PC-3 (cell line): ENCODE measurements at places on chromosomes 13 and 19. TPM values are rescaled to one million over a fixed set of nuclear protein-coding genes. Genes with fewer than 3 reads are reported as not detected.
A peak's percentile ranks its signal among the peaks of the same experiment; 100 is the strongest.

C19orf73 gene
- 0.15 TPM in 1 of 2 replicates, not detected in the other for total RNA-seq

GRCh38 chr13:22839603-22840530, 340.9 kb upstream of the SGCG start:
- H3K27me3 ChIP-seq: no peaks in the 10 kb centered on the region
- no peak for DNase-seq
- H3K36me3 ChIP-seq: no peaks in the 10 kb centered on the region
- H3K27ac ChIP-seq: no peak overlapping the region
- H3K4me3 ChIP-seq: no peak overlapping the region
- no peaks in the 10 kb centered on the region for H3K4me1 ChIP-seq

ARHGEF1 gene
- 50.8 and 64.3 TPM in 2 replicates for total RNA-seq

DNA sequence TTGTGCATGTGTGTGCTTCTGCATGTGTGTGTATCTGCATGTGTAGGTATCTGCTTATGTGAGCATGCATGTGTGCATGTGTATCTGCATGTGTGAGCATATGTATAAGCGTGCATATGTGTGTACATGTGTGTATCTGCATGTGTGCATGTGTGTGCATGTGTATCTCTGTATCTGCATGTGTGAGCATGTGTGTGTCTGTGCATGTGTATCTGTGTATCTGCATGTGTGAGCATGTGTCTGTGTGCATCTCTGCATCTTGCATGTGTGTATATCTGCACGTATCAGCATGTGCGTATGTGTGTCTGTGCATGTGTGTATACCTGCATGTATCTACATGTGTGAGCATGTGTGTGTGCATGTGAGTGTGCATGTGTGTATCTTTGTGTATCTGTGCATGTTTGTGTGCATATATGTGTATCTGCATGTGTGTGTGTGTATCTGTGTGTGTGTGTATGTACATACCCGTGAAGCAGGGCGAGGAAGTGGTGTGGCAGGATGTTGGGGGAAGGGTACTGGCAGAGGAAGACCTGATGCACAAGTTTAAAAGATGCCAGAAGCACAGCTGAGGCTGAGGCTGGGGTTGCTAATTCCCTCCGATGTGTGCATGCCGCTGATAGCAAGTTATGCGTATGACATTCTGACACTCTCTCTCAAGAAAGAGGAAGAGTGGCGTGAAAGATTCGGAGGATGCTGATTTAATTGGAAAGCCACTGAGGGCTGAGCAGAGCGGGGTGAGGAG, 64.2 kb downstream of the TEX29 start:
- H3K4me1 ChIP-seq: no peaks in the 10 kb centered on the region
- DNase-seq: no peak
- H3K27me3 ChIP-seq: peaks cover 8% of the 10 kb centered on the region
- no peak overlapping the region for H3K27ac ChIP-seq
- H3K4me3 ChIP-seq: no peak overlapping the region

- H3K27ac ChIP-seq: no peak overlapping the region
- H3K4me1 ChIP-seq: no peaks in the 10 kb centered on the region
- no peaks in the 10 kb centered on the region for H3K36me3 ChIP-seq
- no peak overlapping the region for H3K4me3 ChIP-seq
- H3K27me3 ChIP-seq: no peaks in the 10 kb centered on the region
- no peak for DNase-seq
These were observed 249.9 kb upstream of the GPC6 start for GRCh38 chr13:92976657-92977056.

DNA sequence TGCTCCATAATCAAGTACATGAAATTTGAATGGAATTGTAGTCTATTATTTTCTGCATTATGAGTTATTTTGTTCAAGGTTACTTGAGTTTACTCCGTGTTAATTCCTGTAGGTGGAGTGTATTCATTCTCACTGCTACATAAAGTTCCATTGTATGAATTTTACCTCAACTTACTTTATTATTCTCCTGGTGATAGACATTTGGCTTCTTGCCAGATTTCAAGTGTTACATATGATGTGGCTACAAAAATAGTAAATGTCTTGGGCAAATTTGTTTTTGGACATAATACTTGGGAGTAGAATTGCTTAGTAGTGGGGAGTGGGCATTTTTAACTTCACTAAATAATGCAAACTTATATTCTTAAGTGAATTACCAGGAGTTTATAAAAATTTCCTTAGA, 328.9 kb downstream of the SHISA2 start:
- no peak overlapping the region for H3K27ac ChIP-seq
- H3K4me1 ChIP-seq: no peaks in the 10 kb centered on the region
- no peak for DNase-seq
- H3K36me3 ChIP-seq: no peaks in the 10 kb centered on the region
- H3K4me3 ChIP-seq: no peak overlapping the region

OR7A5 gene
- total RNA-seq: not detected in 2 replicates

- no peaks in the 10 kb centered on the region for H3K27me3 ChIP-seq
- no peak overlapping the region for H3K4me3 ChIP-seq
- peak; percentile 30 for DNase-seq
- no peak overlapping the region for H3K27ac ChIP-seq
- H3K36me3 ChIP-seq: no peaks in the 10 kb centered on the region
These were observed 706.4 kb upstream of the SLC10A2 start for GRCh38 chr13:103772576-103772975.

GRCh38 chr19:36101550-36102327, 9.2 kb upstream of the OVOL3 start:
- H3K36me3 ChIP-seq: peaks cover 5% of the 10 kb centered on the region; the same call in 1 of the 2 replicates
- peaks cover 11% of the 10 kb centered on the region for H3K4me1 ChIP-seq
- DNase-seq: no peak
- H3K4me3 ChIP-seq: no peak overlapping the region

DNA sequence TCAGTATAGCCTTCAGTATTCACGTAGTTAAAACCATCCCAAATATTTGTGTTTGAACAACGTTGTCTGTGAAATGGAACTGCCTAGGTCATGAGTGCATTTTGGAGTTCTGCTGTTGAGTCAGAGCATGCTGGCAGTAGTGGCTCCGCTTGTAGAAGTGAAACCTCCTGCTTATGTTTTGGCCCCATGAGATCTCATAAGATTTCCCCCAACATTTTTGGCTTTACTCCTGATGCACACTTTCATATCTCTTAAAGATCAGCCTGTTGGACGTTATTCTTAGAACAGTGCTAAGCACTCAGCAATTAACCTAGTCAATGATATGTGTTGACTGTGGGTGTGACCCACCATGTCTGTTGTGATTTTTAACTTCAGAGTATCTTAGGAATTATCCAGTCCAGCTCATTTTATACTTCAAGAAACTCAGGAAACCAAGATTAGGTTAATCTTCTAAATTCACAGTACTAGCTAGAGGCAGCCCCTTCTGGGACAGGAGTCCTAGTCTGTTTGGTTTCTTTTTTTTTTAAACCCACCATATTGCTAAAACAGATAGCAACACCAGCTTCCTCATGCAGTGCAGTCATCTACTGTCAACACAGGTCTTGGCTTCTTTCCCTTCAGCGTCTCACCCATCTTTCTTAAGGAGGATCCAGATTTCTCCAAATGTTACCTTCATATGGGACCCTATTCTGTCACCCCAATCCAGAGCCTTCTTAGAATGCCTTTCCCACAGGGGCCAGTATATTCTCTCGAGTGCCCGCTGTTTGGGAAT, 26.2 kb downstream of the RAP2A start:
- no peak overlapping the region for H3K27ac ChIP-seq
- no peaks in the 10 kb centered on the region for H3K27me3 ChIP-seq
- no peaks in the 10 kb centered on the region for H3K4me1 ChIP-seq
- no peak overlapping the region for H3K4me3 ChIP-seq

DNA sequence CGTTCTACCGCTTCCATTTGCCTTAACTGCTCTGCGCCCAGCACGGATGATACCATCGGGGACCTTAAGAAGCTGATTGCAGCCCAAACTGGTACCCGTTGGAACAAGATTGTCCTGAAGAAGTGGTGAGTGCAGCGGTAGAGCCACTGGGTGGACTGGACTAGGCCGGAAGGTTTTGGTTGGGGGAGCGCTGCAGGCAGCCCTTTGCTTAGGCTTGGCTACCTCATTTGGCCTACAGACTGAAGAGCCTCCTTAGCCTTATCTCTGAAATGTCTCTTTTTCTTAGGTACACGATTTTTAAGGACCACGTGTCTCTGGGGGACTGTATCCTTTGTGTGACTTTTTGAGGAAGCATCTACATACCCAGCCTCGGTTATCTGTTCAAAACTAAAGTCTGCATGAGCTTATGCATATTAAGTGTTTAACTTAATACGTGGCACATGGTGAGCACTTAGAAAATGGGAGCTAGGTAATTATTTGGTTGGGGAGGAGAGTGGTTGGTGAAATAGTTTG, 889 bp downstream of the UBL5 start:
- H3K4me1 ChIP-seq: peaks cover 12% of the 10 kb centered on the region
- H3K27ac ChIP-seq: no peak overlapping the region

GRCh38 chr19:19530423-19530804, 1.7 kb downstream of the YJEFN3 start:
- H3K27ac ChIP-seq: no peak overlapping the region
- no peak for DNase-seq
- H3K4me3 ChIP-seq: no peak overlapping the region
- H3K27me3 ChIP-seq: no peaks in the 10 kb centered on the region
- no peaks in the 10 kb centered on the region for H3K4me1 ChIP-seq
- peaks cover 7% of the 10 kb centered on the region; the same call in 1 of the 2 replicates for H3K36me3 ChIP-seq

DNA sequence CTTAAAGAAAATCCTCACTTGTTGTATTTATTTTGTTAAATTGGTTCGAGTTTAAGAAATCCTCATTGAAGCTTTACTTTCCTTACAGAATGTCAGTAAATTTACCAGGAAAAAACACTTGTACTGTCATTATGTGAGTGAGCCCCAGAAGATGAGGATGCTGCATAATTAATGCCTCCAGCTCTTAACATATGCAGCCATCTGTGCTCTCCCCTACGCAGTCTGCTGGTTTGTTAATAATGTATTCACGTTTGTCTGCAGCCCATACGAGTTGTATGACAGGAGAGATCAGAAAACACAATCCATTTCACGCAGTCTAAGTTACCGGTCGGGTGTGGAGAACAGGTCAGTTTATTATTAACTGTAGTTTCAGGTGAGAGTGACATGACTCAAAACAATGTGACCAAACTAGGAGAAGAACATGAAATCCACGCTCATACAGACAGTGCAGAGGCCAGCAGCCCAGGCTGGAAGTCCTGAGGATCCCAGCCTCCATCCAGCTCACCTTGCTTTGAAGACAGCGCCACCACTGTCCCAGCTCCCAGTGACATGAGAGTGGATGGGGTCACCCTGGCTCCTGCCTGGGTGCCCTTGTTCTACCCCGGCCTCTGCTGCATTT, 19.8 kb upstream of the ATP11A start:
- H3K27me3 ChIP-seq: no peaks in the 10 kb centered on the region
- no peaks in the 10 kb centered on the region for H3K4me1 ChIP-seq
- no peak overlapping the region for H3K27ac ChIP-seq
- no peak overlapping the region for H3K4me3 ChIP-seq
- DNase-seq: no peak

PGLYRP2 gene
- not detected in 2 replicates for total RNA-seq

- no peaks in the 10 kb centered on the region for H3K27me3 ChIP-seq
- H3K4me3 ChIP-seq: no peak overlapping the region
- no peak for DNase-seq
- H3K27ac ChIP-seq: no peak overlapping the region
These were observed 209.2 kb downstream of the DLEU7 start for GRCh38 chr13:50634339-50634738.

DNA sequence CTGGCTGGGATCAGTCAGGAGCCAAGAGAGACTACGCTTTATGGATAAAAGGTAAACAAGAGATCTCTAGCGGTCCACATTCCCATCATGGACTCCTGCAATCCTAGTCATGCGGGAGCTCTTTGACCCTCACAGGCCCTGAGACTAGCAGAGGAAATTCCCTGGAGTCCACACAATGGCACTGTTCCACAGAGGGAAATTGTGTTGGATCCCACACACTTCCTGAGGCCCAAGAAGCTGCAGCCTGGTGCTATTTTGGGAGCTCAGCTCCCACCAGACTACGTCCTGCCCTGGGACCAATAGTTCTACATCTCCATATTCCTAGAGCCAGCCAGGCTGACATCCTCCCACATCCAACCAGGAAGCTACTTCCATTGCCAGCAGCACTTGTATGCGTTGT, 2358.4 kb downstream of the PCDH9 start:
- H3K27me3 ChIP-seq: no peaks in the 10 kb centered on the region
- H3K4me1 ChIP-seq: no peaks in the 10 kb centered on the region
- no peak overlapping the region for H3K4me3 ChIP-seq
- no peaks in the 10 kb centered on the region for H3K36me3 ChIP-seq
- H3K27ac ChIP-seq: no peak overlapping the region

DNA sequence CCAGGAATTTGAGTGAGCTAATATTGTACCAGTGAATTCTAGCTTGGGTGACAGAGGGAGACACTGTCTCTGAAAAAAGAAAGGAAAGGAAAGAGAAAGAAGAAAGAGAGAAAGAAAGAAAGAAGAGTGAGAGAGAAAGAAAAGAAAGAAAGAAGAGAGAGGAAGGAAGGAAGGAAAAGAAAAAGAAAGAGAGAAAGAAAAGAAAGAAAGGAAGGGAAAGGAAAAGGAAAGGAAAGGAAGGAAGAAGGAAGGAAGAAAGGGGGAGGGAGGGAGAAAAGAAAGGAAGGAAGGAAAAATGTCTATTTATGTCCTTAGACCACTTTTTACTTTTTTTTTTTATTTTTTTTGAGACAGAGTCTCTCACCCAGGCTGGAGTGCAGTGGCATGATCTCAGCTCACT, 5.4 kb upstream of the ZNF491 start:
- no peaks in the 10 kb centered on the region; the same call in 1 of the 2 replicates for H3K36me3 ChIP-seq
- no peaks in the 10 kb centered on the region for H3K27me3 ChIP-seq
- no peak overlapping the region for H3K27ac ChIP-seq
- peaks cover 4% of the 10 kb centered on the region for H3K4me1 ChIP-seq

PPAN gene
- 183 and 214 TPM in 2 replicates for total RNA-seq

DNA sequence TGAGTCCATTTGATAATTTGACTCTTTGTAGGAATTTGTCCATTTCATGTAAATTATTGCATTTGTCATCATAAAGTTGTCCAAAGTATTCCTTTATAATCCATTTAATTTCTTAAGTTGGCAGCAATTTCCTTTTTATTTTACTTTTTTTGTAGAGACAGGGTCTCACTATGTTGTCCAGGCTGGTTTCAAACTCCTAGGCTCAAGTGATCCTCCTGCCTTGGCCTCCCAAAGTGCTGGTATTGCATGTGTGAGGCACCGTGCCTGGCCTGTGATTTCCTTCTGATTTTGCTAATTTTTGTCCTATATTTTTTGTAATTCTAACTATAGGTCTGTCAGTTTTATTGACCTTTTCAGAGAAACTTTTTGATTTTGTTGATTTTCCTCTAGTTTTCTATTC, 84.9 kb downstream of the URI1 start:
- peaks cover 10% of the 10 kb centered on the region for H3K36me3 ChIP-seq
- H3K4me3 ChIP-seq: no peak overlapping the region
- peaks cover 41% of the 10 kb centered on the region for H3K4me1 ChIP-seq

LSR gene
- 80.3 and 91.0 TPM in 2 replicates for total RNA-seq

GRCh38 chr19:35740108-35740422, 2.2 kb downstream of the IGFLR1 start:
- H3K36me3 ChIP-seq: no peaks in the 10 kb centered on the region; the same call in 1 of the 2 replicates
- peak overlapping the region; percentile 70 for H3K4me3 ChIP-seq
- no peaks in the 10 kb centered on the region for H3K27me3 ChIP-seq
